ENCODE measurements at places on chromosomes 3 and 15. TPM values are rescaled to one million over a fixed set of nuclear protein-coding genes. Genes with fewer than 3 reads are reported as not detected.
A peak's percentile ranks its signal among the peaks of the same experiment; 100 is the strongest.

Gene VGLL3
- 5.6 TPM for total RNA-seq

Gene TSEN2
- 21.4 TPM for total RNA-seq

Gene FETUB
- not detected for total RNA-seq

Gene DUOXA2
- 4.1 TPM for total RNA-seq

Gene UPK1B
- not detected for total RNA-seq

Gene SNAPC5
- 29.1 TPM for total RNA-seq

Gene USP50
- total RNA-seq = 0.55 TPM

Gene PLCH1
- not detected for total RNA-seq

Gene GPR156
- total RNA-seq = 0.35 TPM

Gene MBD4
- total RNA-seq = 23.2 TPM

Gene NR2E3
- 0.39 TPM for total RNA-seq

Gene PLIN1
- total RNA-seq = 0.11 TPM

Gene EXOG
- total RNA-seq = 11.5 TPM

Gene TEX55
- not detected for total RNA-seq

Gene P2RY12
- 1.8 TPM for total RNA-seq

GRCh38 chr3:188854772-188855149 is 317.0 kb upstream of the TPRG1 start:
- no peak overlapping the region for H3K4me3 ChIP-seq
- H3K27ac ChIP-seq = no peak overlapping the region

DNA sequence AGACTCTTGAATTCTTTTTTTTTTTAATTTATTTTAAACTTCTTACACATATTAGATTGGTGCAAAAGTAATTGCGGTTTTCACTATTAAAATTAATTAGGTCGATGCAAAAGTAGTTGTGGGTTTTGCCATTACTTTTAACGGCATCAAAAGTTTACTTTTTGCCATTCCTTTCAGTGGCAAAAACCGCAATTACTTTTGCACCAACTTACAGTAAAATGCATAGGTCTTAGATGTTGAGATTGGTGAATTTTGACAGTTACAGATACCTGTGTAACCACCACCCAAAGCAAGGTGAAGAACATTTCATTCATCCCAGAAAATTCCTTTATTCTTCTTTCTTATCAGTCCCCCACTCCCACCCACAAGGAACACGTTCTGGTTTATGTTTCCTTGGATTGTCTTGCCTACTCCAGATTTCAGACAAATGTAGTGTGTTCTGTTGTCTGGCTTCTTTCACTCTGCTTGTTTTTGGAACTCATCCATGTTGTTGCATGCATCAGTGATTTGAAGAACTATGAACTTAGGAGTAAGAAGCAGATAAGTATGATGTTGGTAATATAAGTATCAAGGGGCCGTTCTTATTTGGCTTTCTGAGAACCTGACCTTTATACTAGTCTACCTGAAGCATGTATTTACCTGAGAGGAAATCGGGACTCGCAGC is 198.4 kb upstream of the UBE2E1 start:
- DNase-seq = no peak
- H3K27me3 ChIP-seq = no peaks in the 10 kb centered on the region
- H3K36me3 ChIP-seq = no peaks in the 10 kb centered on the region
- H3K4me3 ChIP-seq = no peak overlapping the region
- H3K4me1 ChIP-seq = peaks cover 10% of the 10 kb centered on the region

DNA sequence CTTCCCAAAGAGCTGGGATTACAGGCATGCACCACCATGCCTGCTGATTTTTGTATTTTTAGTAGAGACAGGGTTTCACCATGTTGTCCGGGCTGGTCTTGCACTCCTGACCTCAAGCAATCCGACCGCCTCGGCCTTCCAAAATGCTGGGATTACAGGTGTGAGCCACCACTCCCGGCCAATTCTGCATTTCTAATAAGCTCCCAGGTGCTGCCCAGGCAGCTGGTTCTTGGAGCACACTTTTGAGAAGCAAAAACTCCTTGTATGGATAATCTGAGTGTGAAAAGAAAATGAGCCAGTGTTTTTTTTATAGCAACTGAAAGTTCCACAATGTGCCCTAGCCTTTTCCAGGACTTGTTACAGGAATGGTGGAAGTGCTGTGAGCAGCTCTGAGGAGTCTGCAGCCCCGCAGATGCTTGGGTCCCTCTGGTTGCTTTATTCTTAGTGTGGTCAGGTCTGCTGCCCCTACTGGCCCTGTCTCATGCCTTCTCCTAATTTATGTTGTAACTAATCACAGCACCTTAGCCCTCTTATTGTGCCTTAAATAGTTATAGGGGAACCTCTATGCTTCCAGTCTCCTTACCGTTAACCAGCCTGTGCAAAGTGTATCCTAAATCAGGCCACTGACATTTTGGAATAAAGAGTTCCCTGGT is 13.5 kb upstream of the KCNAB1 start:
- H3K4me3 ChIP-seq = no peak overlapping the region
- no peak overlapping the region for H3K27ac ChIP-seq
- H3K4me1 ChIP-seq = no peaks in the 10 kb centered on the region
- no peaks in the 10 kb centered on the region for H3K36me3 ChIP-seq

DNA sequence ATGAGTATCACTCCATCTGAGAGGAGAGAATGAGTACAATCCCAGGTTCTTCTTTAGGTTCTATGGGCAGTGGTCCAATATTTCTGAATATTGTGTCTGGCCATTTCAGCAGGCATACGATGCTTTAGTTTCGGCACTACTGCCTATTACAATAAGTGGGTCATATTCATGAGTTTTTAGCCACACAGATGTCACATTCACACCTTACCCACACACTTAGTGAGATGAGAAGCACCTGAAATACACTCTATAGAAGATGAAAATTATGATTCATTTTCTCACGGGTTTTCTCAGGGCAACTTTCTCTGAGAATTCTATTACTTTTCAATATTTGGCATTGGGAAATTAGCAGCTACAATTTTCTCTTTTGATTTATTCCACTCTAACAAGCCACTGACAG is 132.2 kb downstream of the TGFBR2 start:
- no peak overlapping the region for H3K27ac ChIP-seq
- H3K4me1 ChIP-seq = no peaks in the 10 kb centered on the region
- DNase-seq = no peak

- no peaks in the 10 kb centered on the region for H3K27me3 ChIP-seq
- H3K4me3 ChIP-seq = no peak overlapping the region
- no peak for DNase-seq
- H3K27ac ChIP-seq = no peak overlapping the region
Measured at GRCh38 chr15:43948691-43949325, 122.0 kb downstream of the WDR76 start.

DNA sequence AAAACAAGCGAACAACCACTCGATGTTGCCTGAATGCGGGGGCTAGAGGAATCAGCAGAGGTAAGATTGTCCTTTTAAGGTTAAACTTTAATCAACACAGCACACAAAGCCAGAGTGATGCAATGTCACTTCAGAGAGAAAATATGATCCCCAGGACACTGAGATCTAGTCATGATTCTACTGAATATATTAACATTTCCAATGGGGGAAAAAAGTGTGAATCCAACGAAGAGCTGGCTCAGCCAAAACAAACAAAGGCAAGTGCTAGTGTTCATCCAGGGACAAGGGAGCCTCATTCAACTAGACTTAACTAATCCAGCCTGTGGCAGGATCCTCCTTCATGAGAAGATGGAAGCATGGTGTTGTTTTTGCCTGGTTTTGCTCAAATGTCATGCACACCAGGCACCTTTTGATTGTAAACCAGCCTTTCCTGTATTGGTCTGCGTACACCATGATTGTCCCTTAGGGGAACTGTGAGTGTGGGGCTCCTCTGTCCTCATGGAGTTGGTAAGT is 35.8 kb downstream of the SCG5 start:
- DNase-seq = no peak
- H3K4me1 ChIP-seq = peaks cover 1% of the 10 kb centered on the region
- no peak overlapping the region for H3K4me3 ChIP-seq
- H3K27me3 ChIP-seq = no peaks in the 10 kb centered on the region
- H3K27ac ChIP-seq = no peak overlapping the region
- H3K36me3 ChIP-seq = no peaks in the 10 kb centered on the region

- H3K4me1 ChIP-seq = no peaks in the 10 kb centered on the region
- H3K27me3 ChIP-seq = no peaks in the 10 kb centered on the region
- no peak overlapping the region for H3K4me3 ChIP-seq
Measured at GRCh38 chr15:54644796-54645195, 551.9 kb downstream of the RSL24D1 start.

GRCh38 chr3:17995769-17996168 is 253.3 kb upstream of the TBC1D5 start:
- H3K4me1 ChIP-seq = no peaks in the 10 kb centered on the region
- no peak for DNase-seq
- H3K4me3 ChIP-seq = no peak overlapping the region

- peaks cover 21% of the 10 kb centered on the region for H3K4me1 ChIP-seq
- no peaks in the 10 kb centered on the region for H3K36me3 ChIP-seq
- no peaks in the 10 kb centered on the region for H3K27me3 ChIP-seq
- peak overlapping the region; percentile 81 for H3K27ac ChIP-seq
- H3K4me3 ChIP-seq = no peak overlapping the region
- no peak for DNase-seq
Measured at GRCh38 chr3:48039487-48040190, 23.4 kb upstream of the MAP4 start.

- no peak overlapping the region for H3K27ac ChIP-seq
- H3K36me3 ChIP-seq = no peaks in the 10 kb centered on the region
- no peaks in the 10 kb centered on the region for H3K4me1 ChIP-seq
- no peak overlapping the region for H3K4me3 ChIP-seq
- DNase-seq = no peak
Measured at GRCh38 chr3:78644847-78645246, 1123.0 kb downstream of the ROBO1 start.

GRCh38 chr3:167787440-167787839 is 51.9 kb downstream of the SERPINI1 start:
- no peak overlapping the region for H3K27ac ChIP-seq
- H3K36me3 ChIP-seq = no peaks in the 10 kb centered on the region
- H3K4me1 ChIP-seq = no peaks in the 10 kb centered on the region
- H3K4me3 ChIP-seq = no peak overlapping the region
- H3K27me3 ChIP-seq = no peaks in the 10 kb centered on the region

DNA sequence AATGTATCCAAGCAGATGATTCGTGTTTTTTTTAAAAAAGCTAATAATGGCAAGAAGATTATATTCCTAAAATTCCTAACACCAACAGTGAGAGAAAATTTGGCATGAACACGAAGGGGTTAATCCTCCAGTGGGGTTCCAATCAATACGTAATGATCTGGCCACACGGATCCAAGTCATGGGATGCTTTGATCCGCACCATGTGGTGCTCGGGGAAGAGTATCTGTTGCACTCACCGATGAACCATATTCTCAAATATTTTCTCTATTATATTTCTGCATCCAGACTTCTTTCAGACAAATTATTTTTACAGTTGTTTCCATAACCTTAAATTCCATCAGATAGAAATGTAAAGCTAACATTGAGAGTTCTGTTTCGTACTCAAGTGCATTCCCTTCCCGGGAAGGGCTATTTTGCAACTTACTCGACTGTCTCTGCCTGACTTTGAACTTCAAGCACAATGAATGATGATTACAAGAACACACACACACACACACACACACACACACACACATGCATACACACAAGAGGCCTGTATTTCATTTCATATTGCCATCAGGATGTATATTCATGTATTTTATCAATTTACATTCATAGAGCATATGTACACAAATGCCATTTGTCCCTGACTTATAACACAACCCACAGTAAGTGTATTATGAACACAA is 567.2 kb downstream of the FOXP1 start:
- H3K36me3 ChIP-seq = no peaks in the 10 kb centered on the region
- H3K27ac ChIP-seq = no peak overlapping the region
- DNase-seq = no peak
- H3K27me3 ChIP-seq = no peaks in the 10 kb centered on the region
- H3K4me1 ChIP-seq = peaks cover 3% of the 10 kb centered on the region
- no peak overlapping the region for H3K4me3 ChIP-seq

- H3K4me3 ChIP-seq = no peak overlapping the region
- H3K36me3 ChIP-seq = no peaks in the 10 kb centered on the region
- no peaks in the 10 kb centered on the region for H3K4me1 ChIP-seq
- no peak overlapping the region for H3K27ac ChIP-seq
- DNase-seq = no peak
Measured at GRCh38 chr3:140170612-140171011, 235.6 kb downstream of the CLSTN2 start.

GRCh38 chr3:12835052-12835665 is 6.2 kb downstream of the RPL32 start:
- no peak overlapping the region for H3K27ac ChIP-seq
- DNase-seq = no peak
- no peak overlapping the region for H3K4me3 ChIP-seq
- H3K4me1 ChIP-seq = peaks cover 5% of the 10 kb centered on the region
- no peaks in the 10 kb centered on the region for H3K27me3 ChIP-seq

DNA sequence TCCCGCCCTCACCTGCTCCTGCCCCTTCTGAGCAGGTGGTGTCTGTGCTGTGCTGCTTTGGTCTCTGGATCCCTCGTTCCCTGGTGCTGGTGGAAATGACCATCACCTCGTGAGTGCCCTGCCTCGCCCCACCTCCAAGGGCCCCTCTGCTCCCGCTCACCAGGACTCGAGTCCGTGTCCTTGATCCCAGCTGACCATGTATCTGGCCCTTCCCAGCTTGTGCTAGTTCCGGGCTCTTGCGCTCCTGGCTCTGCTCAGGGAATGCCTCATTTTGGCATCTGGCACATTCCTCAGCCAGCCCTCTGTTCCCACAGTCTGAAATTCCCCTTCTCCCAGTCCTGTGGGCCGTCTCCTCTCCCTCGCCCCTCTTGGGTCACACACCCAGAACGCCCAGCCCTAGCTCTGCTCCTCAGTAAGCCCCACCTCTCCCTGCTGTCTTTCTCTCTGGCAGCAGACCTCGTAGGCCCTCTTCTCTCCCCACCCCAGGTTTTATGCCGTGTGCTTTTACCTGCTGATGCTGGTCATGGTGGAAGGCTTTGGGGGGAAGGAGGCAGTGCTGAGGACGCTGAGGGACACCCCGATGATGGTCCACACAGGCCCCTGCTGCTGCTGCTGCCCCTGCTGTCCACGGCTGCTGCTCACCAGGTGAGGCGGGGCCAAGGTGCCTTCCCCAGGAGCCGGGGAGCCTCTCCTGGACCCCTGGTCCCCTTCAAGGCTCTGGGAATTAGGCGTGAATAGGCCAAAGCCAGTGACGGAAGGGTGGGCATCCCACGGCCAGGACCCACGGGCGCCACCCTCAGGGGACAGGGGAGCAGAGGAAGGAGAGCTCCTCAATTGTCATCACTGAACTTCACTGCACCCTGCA is 11.5 kb downstream of the SLC51A start:
- peaks cover 8% of the 10 kb centered on the region for H3K4me1 ChIP-seq
- H3K27ac ChIP-seq = peak overlapping the region; percentile 53
- DNase-seq = peak; percentile 76
- H3K4me3 ChIP-seq = no peak overlapping the region
- no peaks in the 10 kb centered on the region for H3K36me3 ChIP-seq
- no peaks in the 10 kb centered on the region for H3K27me3 ChIP-seq

DNA sequence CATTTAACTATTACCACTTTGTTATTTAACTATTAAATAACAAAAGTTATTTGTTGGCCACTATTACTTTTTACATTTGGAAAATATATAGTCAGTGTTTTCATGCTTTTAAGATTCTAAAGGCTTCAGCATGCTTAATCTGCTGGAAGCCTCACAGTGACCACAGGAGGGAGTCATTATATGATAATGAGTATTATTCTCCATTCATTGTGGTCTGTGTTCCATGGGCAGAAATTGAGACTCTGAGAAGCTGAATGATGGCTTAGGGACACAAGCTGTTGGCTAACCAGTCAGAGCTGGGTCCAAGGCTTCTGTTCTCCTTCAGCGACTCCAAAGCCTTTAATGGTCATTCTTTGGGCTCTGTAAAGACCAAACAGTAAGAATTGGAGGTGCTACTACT is 64.7 kb downstream of the BFSP2 start:
- no peaks in the 10 kb centered on the region for H3K4me1 ChIP-seq
- no peak overlapping the region for H3K27ac ChIP-seq
- H3K36me3 ChIP-seq = no peaks in the 10 kb centered on the region

GRCh38 chr3:64053581-64053980 is 30.3 kb upstream of the PSMD6 start:
- no peak overlapping the region for H3K27ac ChIP-seq
- DNase-seq = no peak
- no peaks in the 10 kb centered on the region for H3K4me1 ChIP-seq
- no peaks in the 10 kb centered on the region for H3K36me3 ChIP-seq
- no peaks in the 10 kb centered on the region for H3K27me3 ChIP-seq
- no peak overlapping the region for H3K4me3 ChIP-seq
